ENCODE measurements at places on chromosomes 11 and 22. TPM values are rescaled to one million over a fixed set of nuclear protein-coding genes. Genes with fewer than 3 reads are reported as not detected.
A peak's percentile ranks its signal among the peaks of the same experiment; 100 is the strongest.

The ANO9 gene
- 2.4 TPM for total RNA-seq

The RASSF10 gene
- not detected for total RNA-seq

GRCh38 chr11:36631774-36632173, 33.7 kb upstream of the RAG2 start:
- no peak overlapping the region for H3K27ac ChIP-seq
- no peak overlapping the region for H3K4me3 ChIP-seq
- no peaks in the 10 kb centered on the region for H3K4me1 ChIP-seq
- H3K27me3 ChIP-seq = peaks cover 2% of the 10 kb centered on the region

DNA sequence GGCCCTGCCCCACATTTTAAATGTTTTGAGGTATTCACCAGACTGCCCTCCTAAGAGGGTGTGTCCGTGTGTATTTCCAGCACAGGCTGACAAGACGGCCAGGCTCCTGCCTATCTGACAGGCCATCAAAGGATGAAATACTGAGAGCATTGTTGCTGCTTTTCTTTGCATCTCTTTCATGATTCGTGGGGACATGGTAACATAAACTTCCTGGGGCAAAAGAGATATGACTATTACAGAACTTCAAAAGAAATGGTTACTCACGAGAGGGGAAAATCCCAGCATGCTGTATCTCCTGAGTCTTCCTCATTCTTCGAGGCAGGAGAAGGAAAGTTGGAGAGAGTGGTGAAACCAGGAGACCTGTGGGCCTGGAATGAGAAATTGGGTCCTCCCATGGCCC, 10.3 kb upstream of the BIK start:
- peaks cover 6% of the 10 kb centered on the region for H3K36me3 ChIP-seq
- peaks cover 5% of the 10 kb centered on the region for H3K4me1 ChIP-seq
- no peak overlapping the region for H3K4me3 ChIP-seq
- H3K27me3 ChIP-seq = no peaks in the 10 kb centered on the region
- no peak overlapping the region for H3K27ac ChIP-seq

- H3K27ac ChIP-seq = no peak overlapping the region
- H3K27me3 ChIP-seq = no peaks in the 10 kb centered on the region
- no peak overlapping the region for H3K4me3 ChIP-seq
- H3K36me3 ChIP-seq = peaks cover 16% of the 10 kb centered on the region
- H3K4me1 ChIP-seq = peaks cover 27% of the 10 kb centered on the region
Observed at GRCh38 chr11:119112314-119113020, 5.3 kb downstream of the C2CD2L start.

DNA sequence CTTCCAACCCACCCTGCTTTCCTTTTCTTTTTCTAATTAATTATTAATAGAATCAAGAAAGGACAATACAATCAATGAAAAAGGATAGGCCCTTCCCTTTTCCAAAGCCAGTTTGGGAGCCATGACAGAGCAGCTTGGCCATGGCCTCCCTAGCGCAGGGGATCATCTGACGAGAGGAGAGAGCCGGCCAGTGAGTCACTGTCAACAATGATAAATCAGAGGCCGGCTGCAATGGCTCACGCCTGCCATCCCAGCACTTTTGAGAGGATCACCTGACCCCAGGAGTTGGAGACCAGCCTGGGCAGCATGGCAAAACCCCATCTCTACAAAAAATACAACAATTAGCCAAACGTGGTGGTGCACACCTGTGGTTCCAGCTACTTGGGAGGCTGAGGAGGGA, 27.5 kb upstream of the KRTAP5-7 start:
- no peak overlapping the region for H3K4me3 ChIP-seq
- peaks cover 21% of the 10 kb centered on the region for H3K36me3 ChIP-seq
- no peak overlapping the region for H3K27ac ChIP-seq

- H3K4me1 ChIP-seq = peaks cover 2% of the 10 kb centered on the region
- no peak overlapping the region for H3K4me3 ChIP-seq
- H3K36me3 ChIP-seq = no peaks in the 10 kb centered on the region
Observed at GRCh38 chr11:115869780-115870431, 365.7 kb upstream of the CADM1 start.

- DNase-seq = no peak
- peaks cover 21% of the 10 kb centered on the region for H3K4me1 ChIP-seq
Observed at GRCh38 chr22:46894081-46894671, 131.7 kb downstream of the TBC1D22A start.

DNA sequence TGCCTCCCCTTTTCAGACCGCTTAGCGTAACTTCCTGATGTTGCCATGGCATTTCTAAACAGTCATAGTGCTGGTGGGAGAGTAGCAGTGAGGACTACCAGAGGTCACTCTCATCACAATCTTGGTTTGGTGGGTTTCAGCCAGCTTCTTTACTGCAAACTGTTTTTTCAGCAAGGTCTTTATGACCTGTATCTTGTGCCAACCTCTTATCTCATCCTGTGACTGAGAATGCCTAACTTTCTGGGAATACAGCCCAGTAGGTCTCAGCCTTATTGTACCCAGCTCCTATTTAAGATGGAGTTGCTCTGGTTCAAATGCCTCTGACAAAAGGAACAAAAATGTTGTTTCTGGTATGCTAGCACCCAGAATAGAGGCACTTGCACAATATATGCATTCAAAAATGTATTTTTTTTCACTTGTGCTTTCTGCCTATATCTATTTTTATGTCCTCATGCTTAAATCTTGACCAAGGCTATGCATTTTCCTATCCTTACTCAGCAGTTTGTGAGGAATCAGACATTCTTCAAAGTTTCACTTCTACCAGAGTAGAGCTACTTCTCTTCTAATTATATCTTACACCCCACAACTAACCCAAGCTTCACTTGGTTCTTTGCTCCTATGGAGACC, 16.1 kb upstream of the OR51M1 start:
- no peaks in the 10 kb centered on the region for H3K4me1 ChIP-seq
- peaks cover 17% of the 10 kb centered on the region for H3K27me3 ChIP-seq
- DNase-seq = no peak
- no peaks in the 10 kb centered on the region for H3K36me3 ChIP-seq
- H3K4me3 ChIP-seq = no peak overlapping the region

DNA sequence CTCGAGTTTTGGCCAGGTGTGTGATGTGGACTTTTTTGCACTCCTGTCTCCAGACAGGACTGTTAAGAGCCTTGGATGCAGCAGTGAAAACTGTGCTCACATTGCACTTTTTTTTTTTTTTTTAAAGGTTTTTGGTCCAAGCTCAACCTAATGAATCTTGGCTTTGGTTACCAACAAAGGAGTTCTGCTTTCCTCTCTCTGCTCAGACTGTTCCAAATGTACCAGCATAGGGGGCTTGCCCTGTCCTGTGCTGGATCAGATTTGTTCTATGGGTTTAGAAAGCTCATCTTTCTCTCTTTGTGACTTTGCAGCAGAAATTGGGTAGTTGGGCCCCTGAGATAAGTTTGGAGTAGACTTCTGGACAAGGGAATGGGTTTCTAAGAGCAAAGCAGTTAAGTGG, 45.3 kb downstream of the POLD3 start:
- H3K36me3 ChIP-seq = peaks cover 34% of the 10 kb centered on the region
- no peak overlapping the region for H3K27ac ChIP-seq
- no peak for DNase-seq
- no peaks in the 10 kb centered on the region for H3K4me1 ChIP-seq
- no peaks in the 10 kb centered on the region for H3K27me3 ChIP-seq

- no peaks in the 10 kb centered on the region for H3K36me3 ChIP-seq
- no peak overlapping the region for H3K4me3 ChIP-seq
- no peak for DNase-seq
- no peaks in the 10 kb centered on the region for H3K27me3 ChIP-seq
Observed at GRCh38 chr11:47350315-47350714, 2.2 kb downstream of the MYBPC3 start.

DNA sequence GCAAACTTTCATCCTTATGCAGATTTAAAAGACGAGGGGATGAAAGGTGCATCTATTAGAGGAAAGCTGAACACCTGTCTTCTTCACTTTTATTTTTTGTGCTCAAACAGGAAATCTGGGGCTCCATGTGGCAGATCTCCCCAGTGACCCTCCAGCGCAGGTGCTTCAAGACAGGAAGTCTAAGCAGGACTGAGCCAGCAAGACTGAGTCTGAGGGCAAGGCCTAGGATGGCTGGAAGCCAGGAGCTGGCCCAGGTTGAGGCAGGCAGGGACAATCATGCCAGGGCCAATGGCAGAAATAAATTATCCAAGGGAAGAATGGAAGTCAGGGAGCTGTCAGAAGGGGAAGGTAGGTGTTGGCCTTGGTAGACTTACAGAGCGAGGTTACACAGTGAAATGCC, 101.1 kb upstream of the SPON1 start:
- no peaks in the 10 kb centered on the region for H3K27me3 ChIP-seq
- H3K4me3 ChIP-seq = no peak overlapping the region
- no peak for DNase-seq
- H3K27ac ChIP-seq = no peak overlapping the region
- H3K4me1 ChIP-seq = no peaks in the 10 kb centered on the region
- no peaks in the 10 kb centered on the region for H3K36me3 ChIP-seq

DNA sequence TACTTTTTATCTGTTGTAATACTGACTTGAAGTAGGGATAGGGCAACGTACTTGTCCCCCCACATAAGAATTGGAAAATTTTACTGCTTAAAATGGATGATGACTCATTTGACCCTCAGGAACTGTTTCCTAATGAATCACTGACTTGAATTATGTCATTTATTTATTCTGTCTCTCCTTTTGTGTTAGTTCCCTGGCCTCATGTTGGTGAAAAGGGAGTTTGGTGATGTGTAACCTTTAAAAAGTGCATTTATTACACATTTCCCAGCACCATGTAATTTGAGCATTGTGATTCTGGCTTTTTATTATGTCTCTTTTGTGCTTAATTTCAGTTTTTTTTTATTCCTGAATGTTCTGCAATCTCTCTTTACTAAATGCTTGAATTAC, 20.3 kb upstream of the PGM2L1 start:
- H3K36me3 ChIP-seq = no peaks in the 10 kb centered on the region
- no peak overlapping the region for H3K4me3 ChIP-seq
- no peak overlapping the region for H3K27ac ChIP-seq
- no peaks in the 10 kb centered on the region for H3K4me1 ChIP-seq
- DNase-seq = no peak

GRCh38 chr22:49302530-49302929, 525.1 kb downstream of the BRD1 start:
- H3K27ac ChIP-seq = no peak overlapping the region
- peaks cover 1% of the 10 kb centered on the region for H3K27me3 ChIP-seq
- no peak for DNase-seq
- no peaks in the 10 kb centered on the region for H3K36me3 ChIP-seq
- H3K4me3 ChIP-seq = no peak overlapping the region

- H3K4me1 ChIP-seq = peaks cover 21% of the 10 kb centered on the region
- peaks cover under 1% of the 10 kb centered on the region for H3K27me3 ChIP-seq
- no peak overlapping the region for H3K4me3 ChIP-seq
- DNase-seq = no peak
- H3K27ac ChIP-seq = no peak overlapping the region
Observed at GRCh38 chr11:33704240-33705002, 3.8 kb upstream of the C11orf91 start.

DNA sequence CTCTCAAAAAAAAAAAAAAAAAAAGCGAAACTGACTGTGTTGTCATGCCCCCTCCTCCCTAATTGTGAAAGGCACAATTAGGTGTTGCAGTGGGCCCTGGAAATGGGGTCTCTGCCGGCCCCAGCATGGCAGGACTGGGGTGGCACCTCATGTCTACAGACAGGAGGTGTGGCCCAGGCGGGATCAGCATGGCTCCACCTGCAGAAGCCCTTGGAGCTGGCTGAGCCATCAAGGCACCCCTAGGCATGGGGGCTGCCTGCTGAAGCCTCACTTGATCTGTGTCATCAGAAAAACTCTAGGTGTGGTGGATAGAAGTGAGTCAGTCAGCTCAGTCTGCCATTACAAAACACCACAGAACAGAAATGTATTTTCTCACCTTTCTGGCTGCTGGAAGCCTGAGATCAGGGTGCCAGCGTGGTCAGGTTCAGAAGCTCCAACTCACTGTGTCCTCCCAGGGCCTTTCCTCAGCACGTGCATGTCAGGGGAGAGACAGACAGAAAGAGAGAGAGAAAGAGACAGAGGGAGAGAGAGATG, 10.1 kb upstream of the B4GALNT4 start:
- H3K4me3 ChIP-seq = peak overlapping the region; percentile 7
- H3K4me1 ChIP-seq = peaks cover 15% of the 10 kb centered on the region
- no peak overlapping the region for H3K27ac ChIP-seq
- no peak for DNase-seq
- H3K36me3 ChIP-seq = no peaks in the 10 kb centered on the region

GRCh38 chr11:133480722-133481121, 51.6 kb downstream of the OPCML start:
- no peak for DNase-seq
- no peak overlapping the region for H3K4me3 ChIP-seq
- no peaks in the 10 kb centered on the region for H3K4me1 ChIP-seq
- no peak overlapping the region for H3K27ac ChIP-seq
- H3K36me3 ChIP-seq = no peaks in the 10 kb centered on the region
- no peaks in the 10 kb centered on the region for H3K27me3 ChIP-seq

GRCh38 chr11:64865286-64866172, 12.9 kb downstream of the EHD1 start:
- peak overlapping the region; percentile 75 for H3K4me3 ChIP-seq
- peaks cover 67% of the 10 kb centered on the region for H3K4me1 ChIP-seq
- no peaks in the 10 kb centered on the region for H3K27me3 ChIP-seq
- H3K36me3 ChIP-seq = peaks cover 6% of the 10 kb centered on the region

- peaks cover 12% of the 10 kb centered on the region for H3K36me3 ChIP-seq
- no peaks in the 10 kb centered on the region for H3K27me3 ChIP-seq
- peak overlapping the region; percentile 68 for H3K27ac ChIP-seq
- DNase-seq = no peak
- H3K4me1 ChIP-seq = peaks cover 35% of the 10 kb centered on the region
Observed at GRCh38 chr11:82960779-82961143, 59.2 kb downstream of the DDIAS start.

- H3K4me3 ChIP-seq = no peak overlapping the region
- peaks cover 8% of the 10 kb centered on the region for H3K4me1 ChIP-seq
Observed at GRCh38 chr22:32649515-32650200, 151.8 kb upstream of the TIMP3 start.

GRCh38 chr22:50536226-50536625, 6.4 kb upstream of the TYMP start:
- H3K4me3 ChIP-seq = no peak overlapping the region
- DNase-seq = no peak
- H3K27me3 ChIP-seq = no peaks in the 10 kb centered on the region
- peaks cover 10% of the 10 kb centered on the region for H3K36me3 ChIP-seq

- no peaks in the 10 kb centered on the region for H3K4me1 ChIP-seq
- H3K4me3 ChIP-seq = no peak overlapping the region
- no peaks in the 10 kb centered on the region for H3K27me3 ChIP-seq
- no peak for DNase-seq
- H3K36me3 ChIP-seq = no peaks in the 10 kb centered on the region
Observed at GRCh38 chr11:92322225-92322624, 97.6 kb downstream of the FAT3 start.

DNA sequence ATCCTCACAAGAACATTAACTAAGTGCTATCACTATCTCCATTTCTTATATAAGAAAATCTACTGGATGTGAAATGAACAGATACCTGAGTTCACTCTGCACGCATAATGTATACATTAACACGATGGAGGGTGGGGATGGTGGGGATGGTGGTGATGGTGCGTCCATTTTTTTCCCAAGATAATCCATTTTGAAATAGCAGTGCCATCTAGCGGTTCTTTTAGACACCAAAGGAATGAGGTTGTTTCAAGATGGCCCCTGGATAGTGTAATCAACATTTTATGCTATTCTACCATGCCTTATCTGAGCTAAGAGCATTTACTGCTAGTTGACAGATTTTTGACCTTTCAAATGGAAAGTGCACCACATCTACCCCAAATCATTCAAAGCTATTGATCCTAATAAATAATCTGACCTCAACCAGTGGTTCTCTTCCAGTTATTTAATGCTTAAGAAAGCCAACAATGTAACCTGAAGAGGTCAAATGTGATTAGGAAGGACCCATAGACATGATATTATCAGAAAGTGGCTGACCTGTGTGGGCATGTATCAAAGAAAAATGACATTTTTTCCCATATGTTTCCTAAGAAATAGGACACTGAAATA, 714.7 kb upstream of the TENM4 start:
- H3K4me3 ChIP-seq = no peak overlapping the region
- no peak overlapping the region for H3K27ac ChIP-seq
- H3K4me1 ChIP-seq = no peaks in the 10 kb centered on the region
- DNase-seq = no peak
- no peaks in the 10 kb centered on the region for H3K36me3 ChIP-seq
- H3K27me3 ChIP-seq = no peaks in the 10 kb centered on the region

Data from natural killer cell treated with Interleukin-12 subunit alpha and Interleukin-12 subunit beta and Interleukin-15 and Interleukin-18, amount 100 ng/mL, for 72 hours (primary cell).